H54 (cell line): ENCODE measurements at places on chromosomes 1 and 21.
A peak's percentile ranks its signal among the peaks of the same experiment; 100 is the strongest.

DNA sequence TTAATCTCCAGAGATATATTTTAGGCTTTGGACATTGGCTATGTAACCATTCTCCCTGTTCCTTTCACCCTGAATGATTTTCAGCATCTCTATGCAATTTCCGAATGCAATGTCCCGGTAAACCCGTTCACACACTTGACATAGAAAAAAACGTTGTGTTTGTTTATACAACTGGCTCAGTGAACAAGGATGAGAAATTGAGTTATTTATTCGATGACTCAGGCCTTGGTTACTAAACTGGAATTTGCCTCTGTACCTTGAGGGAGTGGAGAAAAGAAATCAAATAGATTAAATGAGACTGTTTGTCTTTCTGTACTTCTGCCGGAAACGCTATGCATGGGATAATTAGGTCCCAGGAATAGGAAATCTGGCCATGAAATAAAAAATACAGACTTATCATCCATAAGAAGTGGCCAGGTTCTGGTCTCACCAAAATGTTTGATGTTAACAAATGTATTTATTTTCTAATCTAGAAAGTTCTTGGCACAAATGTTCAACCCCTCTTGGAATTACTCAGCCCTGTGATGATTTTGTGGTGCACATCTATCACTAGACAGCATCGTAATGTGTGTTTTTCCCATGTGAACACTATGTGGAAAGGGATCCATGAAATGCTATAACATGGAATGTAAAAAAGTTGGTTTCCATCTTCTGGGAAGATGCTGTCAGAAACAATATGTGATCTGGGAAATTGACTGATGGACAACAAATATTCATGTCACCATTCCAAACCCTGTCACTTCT is 253.9 kb downstream of the DUSP10 start:
- peak; percentile 27 for DNase-seq

DNA sequence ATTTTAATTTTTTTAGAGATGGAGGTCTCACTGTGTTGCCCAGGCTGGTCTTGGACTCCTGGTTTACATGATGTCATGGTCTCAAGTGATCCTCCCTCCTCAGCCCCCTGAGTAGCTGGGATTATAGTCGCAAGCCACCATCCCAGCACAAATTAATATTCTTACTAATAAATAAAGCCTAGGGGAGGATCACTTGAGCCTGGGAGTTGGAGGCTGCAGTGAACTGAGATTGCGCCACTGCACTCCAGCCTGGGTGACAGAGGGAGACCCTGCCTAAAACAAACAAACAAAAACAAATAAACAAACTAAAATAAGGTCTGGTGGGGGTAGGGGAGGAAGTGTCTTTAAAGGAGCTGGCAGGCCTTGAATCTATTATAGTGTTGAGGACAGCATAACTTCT is 8.7 kb upstream of the GADD45A start:
- no peak for DNase-seq

- DNase-seq, result no peak
Observed at GRCh38 chr1:94679332-94680038, 137.9 kb upstream of the F3 start.

GRCh38 chr1:30358500-30358899 is 364.9 kb downstream of the MATN1 start:
- no peak for DNase-seq
